H1 (cell line): ENCODE measurements at places on chromosomes 7 and 10. TPM values are rescaled to one million over a fixed set of nuclear protein-coding genes. Genes with fewer than 3 reads are reported as not detected.
A peak's percentile ranks its signal among the peaks of the same experiment; 100 is the strongest.

GRCh38 chr10:79310200-79310865 lies 36.9 kb upstream of the PPIF start:
- H3K36me3 ChIP-seq: peaks cover 39% of the 10 kb centered on the region
- H3K27me3 ChIP-seq: no peaks in the 10 kb centered on the region
- DNase-seq: no peak
- H3K4me3 ChIP-seq: no peak overlapping the region
- H3K27ac ChIP-seq: no peak overlapping the region

GRCh38 chr7:148729984-148730733 lies 31.5 kb downstream of the CUL1 start:
- H3K27me3 ChIP-seq: no peaks in the 10 kb centered on the region
- H3K4me3 ChIP-seq: no peak overlapping the region
- no peaks in the 10 kb centered on the region for H3K4me1 ChIP-seq

Gene CYP3A4
- total RNA-seq: not detected in 2 replicates

GRCh38 chr7:155795951-155796350 lies 16.3 kb downstream of the SHH start:
- DNase-seq: no peak
- no peaks in the 10 kb centered on the region for H3K4me1 ChIP-seq
- H3K27ac ChIP-seq: no peak overlapping the region
- H3K36me3 ChIP-seq: no peaks in the 10 kb centered on the region

Gene ITGB8
- 3.6 TPM in 2 replicates for total RNA-seq

Gene ALOX5
- total RNA-seq: 1.2 and 1.6 TPM in 2 replicates

GRCh38 chr10:69214666-69215131 lies 5.4 kb upstream of the HKDC1 start:
- H3K27me3 ChIP-seq: no peaks in the 10 kb centered on the region
- H3K4me3 ChIP-seq: no peak overlapping the region
- no peak for DNase-seq

DNA sequence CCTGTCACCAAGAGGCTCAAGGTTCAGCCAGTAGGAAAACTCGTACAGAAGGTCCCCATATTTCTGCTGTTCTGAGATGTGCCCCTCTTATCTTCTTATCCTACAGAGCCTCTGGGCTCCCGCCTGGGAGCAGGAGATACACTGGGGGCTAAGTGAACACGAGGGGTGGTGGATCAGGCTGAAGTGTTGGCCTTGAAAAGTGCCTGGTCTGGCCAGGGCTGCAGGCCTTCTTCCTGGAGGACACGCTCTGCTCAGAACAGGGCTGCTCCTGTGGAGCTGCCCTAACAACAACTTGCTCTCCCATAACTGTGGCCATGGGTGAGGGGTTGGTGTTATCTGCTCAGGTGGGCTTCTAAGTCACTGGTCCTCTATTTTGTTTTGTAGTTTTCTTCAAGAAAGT lies 33.7 kb downstream of the C10orf120 start:
- H3K27me3 ChIP-seq: no peaks in the 10 kb centered on the region
- DNase-seq: no peak
- no peak overlapping the region for H3K27ac ChIP-seq
- H3K4me1 ChIP-seq: no peaks in the 10 kb centered on the region
- no peak overlapping the region for H3K4me3 ChIP-seq

- no peak overlapping the region for H3K4me3 ChIP-seq
- H3K4me1 ChIP-seq: no peaks in the 10 kb centered on the region
- no peak for DNase-seq
- no peaks in the 10 kb centered on the region for H3K27me3 ChIP-seq
Measured at GRCh38 chr7:47227762-47228177, 354.1 kb downstream of the TNS3 start.

Gene SKIDA1
- total RNA-seq: 8.0 and 8.2 TPM in 2 replicates

DNA sequence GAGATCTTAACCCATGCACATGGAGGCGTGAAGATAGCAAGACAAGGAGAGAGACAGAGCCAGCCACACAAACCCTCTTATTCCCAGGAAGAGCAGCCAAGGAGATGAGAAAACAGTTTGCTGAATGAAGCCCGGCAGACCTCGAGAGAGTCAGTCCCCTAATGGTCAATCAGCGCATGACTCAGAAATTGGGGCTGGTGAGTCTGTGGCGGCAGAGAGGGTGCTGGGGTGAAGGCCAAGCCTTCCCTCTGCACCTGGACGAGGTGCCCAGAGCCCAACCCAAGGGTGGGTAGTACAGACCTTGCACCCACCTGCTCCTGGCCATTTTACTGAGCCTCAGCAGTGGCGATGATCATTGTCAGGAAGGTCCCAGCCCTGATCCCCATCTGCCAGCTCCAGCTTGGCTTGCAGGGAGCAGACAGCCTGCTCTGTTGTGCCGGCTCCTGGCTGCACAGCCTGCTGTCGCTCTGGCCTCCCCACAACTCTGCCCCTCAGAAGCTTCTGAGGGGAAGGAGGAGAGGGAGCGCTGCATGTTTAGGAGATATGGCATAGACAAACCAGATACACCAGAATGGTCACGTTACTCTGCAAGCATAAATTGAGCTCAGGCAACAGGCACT lies 256.6 kb downstream of the RPS24 start:
- no peaks in the 10 kb centered on the region for H3K36me3 ChIP-seq
- H3K27ac ChIP-seq: no peak overlapping the region
- no peak overlapping the region for H3K4me3 ChIP-seq
- no peak for DNase-seq
- no peaks in the 10 kb centered on the region for H3K27me3 ChIP-seq

DNA sequence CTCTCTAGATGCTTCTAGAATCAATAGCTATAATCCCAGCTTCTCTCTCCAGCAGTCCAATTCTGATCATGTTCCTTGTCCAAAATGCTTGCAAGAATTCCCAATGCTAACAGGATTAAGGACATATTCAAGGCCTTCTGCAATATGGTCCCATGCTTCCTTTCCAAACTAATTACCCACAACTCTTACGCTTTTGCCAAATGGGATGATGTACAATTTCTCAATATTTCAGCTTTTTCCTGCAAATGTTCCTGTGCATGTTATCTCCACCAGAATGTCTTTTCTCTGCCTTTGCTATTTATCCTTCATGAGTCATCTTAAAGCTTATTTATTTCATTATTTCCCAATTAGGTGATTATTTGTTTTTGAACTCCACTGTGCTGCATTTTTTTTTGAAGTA lies 556.4 kb downstream of the SORCS1 start:
- H3K27ac ChIP-seq: no peak overlapping the region
- H3K27me3 ChIP-seq: no peaks in the 10 kb centered on the region
- no peak overlapping the region for H3K4me3 ChIP-seq
- H3K4me1 ChIP-seq: no peaks in the 10 kb centered on the region

Gene PTF1A
- total RNA-seq: not detected in 2 replicates

DNA sequence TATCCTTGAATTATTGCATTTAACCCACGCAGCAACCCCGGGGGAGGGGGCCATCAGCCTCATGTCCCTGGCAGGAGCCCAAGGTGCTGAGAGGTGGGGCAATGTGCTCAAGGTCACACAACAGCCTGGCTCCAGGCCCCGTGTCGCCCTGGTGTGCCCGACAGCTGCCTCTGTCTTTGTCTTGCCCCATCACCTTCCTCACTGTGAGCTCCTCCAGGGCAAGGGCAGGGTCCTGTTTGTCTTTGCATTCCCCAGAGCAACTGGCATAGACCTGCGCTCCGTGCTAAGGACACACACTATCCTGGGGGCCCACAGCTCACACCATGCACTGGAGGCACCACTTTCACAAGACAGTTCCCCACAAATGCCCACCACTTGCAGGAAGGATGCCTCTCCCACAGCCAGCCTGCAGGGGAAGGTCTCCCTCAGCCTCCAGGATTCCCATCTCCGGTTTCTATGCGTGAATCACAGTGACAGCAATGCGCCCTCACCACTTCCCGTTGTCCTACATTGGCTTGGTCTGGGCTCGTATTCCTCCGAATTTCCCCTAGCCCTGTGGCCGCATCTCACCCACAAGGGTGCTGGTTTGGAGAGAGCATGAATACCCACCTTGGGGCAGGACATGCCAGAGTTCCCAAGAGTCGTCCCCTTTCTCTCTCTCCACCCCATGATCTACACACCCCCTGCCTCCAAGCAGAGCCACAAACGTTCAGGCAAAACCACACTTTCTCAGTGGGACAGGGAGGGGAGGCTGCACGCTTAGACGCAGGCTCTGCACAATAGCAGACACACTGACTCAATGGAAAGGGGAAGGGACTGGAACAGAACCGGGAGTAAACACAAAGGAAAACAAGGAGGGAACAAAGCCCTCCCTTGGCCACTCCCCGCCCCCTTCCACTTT lies 10.3 kb downstream of the ITPRIP start:
- H3K27me3 ChIP-seq: no peaks in the 10 kb centered on the region
- no peak for DNase-seq
- peak overlapping the region; percentile 87 for H3K27ac ChIP-seq
- peaks cover 68% of the 10 kb centered on the region for H3K4me1 ChIP-seq

Gene MMP21
- total RNA-seq: not detected in 2 replicates
